ENCODE measurements at places on chromosomes 1 and 21.
A peak's percentile ranks its signal among the peaks of the same experiment; 100 is the strongest.

GRCh38 chr1:91805311-91805801 lies 80.6 kb downstream of the TGFBR3 start:
- no peak for DNase-seq

DNA sequence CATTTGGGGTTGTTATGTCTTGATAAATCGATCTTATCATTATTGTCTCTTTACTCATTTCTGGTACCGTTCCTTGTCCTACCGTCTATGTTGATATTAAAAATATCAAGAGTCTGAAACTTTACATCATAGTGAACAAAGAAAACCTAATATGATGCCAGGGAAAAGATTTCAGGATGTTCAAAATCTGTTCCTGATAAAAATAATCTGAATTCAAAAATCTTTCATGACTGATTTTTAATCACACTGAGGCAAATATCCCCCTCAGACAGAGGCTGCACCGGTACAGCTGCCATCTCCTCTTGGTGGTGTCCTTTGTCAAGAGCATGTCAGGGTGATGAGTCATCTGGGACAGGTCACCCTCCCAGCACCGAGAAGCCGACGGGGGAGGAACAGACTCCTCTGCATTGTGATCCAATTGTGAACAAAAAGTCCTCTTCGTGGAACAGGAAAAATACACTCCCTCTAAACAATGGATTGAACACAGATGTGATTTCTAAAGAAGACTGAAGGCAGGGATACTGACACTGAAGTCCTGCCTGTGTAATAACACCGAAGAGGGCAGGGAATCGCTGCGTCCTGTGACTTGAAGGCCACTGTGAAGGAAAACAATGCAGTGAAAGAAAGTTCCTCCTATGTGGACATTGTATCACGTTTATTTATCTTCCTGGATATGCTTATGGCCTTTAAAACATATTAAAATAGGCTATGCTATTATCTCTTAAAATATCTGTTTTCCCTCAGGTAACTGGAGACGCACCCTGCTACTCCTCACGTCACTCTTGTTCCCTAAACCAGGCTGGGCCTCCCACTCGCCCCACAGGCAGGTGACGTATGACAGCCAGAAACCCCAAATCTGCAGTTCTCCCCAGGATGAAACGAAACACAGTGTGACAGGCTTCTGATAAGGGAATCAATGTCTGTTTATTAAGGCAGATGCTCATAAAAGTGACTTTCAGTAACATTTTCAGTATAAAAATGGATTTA lies 4.3 kb upstream of the SPATC1L start:
- DNase-seq = peak; percentile 57

- DNase-seq = no peak
Observed at GRCh38 chr1:27318596-27318995, 3.4 kb upstream of the TMEM222 start.

- DNase-seq = no peak
Observed at GRCh38 chr1:51842261-51842660, 36.3 kb downstream of the NRDC start.

GRCh38 chr1:5586629-5587028 lies 405.6 kb downstream of the NPHP4 start:
- peak; percentile 2 for DNase-seq

DNA sequence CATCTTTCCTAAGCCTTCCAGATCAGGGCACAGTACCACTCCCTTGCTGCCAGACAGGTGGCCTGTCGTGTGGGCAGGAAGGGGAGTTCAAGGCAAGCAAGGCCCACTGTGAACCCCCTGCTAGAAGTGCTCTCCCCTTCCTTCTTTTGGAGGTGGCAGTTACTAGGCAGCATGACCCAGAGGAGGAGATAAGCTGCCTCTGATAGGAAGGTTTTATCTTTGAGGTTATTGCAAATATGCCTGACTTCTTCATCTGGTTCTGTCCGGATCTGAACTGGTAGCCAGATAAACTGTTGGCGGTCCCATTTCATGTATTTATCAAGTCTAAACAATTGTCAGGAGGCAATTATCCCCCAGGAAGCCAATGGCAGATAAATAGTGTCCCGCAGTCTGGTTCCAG lies 198.2 kb upstream of the LMO4 start:
- DNase-seq = no peak

GRCh38 chr1:145994391-145995120 lies 1.8 kb downstream of the TXNIP start:
- DNase-seq = no peak

GRCh38 chr1:200668514-200669313 lies 993 bp downstream of the DDX59 start:
- no peak for DNase-seq

DNA sequence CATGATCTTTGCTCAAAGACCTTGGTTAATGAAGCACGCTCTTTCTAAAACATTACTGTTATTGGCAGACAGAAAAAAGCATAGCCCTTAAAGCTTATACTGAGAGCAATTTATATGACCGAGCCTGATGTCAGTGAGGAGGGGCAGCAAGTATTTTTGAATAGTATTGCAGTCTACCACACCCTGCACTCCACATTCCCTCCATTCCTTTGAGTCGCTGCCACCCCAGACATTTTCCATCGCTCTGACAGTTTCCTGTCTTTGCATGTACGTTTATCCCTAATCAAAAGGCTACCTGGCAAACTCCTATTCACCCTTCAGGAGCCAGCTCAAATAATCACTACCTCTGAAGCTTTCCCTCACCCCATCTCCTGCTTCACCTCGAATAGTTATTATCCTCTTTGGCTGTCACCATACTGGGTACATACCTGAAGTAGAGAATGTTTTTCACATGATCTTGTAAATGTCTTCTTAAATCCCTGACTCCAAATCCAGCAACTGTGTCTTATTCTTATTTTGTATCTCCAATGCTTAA lies 5.5 kb upstream of the JUN start:
- no peak for DNase-seq

- no peak for DNase-seq
Observed at GRCh38 chr1:158809862-158810261, 21.3 kb upstream of the MNDA start.

- DNase-seq = no peak
Observed at GRCh38 chr1:154469844-154470560, 32.0 kb upstream of the TDRD10 start.

DNA sequence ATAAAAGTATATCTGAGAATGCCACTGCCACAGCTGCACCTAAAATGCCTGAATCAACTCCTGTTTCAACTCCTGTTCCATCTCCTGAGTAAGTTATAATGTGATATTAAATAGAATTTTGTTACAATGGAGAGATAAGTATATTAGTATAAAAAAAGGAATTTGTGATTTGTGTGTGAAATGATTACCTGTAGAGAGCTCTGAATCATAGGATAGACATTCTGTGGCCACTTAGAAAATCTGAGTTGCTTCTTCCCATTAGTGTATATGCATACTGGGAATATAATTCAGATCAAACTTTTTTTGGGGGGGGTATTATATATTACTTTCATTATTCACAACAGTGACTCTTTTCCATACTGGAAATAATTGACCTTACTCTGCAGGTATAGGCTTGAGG lies 52.9 kb downstream of the SUCO start:
- DNase-seq = no peak

- DNase-seq = no peak
Observed at GRCh38 chr1:57674801-57675200, 250.9 kb upstream of the DAB1 start.

DNA sequence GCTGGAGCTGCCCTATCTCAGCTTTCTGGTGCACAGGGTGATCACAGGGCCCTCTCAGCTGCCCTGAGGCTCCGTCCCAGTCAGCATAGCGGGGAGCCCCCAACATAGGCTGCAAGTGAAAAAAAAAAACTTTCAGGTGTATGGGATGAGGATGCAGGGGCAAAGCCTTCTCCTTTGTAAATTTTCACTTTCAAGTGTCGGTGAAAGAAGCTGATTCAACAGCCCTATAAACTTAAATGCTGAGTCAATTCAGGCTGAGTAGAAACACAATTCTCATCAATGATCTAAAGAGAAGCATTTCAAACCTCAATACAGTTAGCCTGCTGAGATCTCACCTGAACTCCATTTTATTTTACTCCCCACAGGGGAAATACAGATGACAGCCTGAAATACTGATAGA lies 171.2 kb downstream of the SEC16B start:
- no peak for DNase-seq

DNA sequence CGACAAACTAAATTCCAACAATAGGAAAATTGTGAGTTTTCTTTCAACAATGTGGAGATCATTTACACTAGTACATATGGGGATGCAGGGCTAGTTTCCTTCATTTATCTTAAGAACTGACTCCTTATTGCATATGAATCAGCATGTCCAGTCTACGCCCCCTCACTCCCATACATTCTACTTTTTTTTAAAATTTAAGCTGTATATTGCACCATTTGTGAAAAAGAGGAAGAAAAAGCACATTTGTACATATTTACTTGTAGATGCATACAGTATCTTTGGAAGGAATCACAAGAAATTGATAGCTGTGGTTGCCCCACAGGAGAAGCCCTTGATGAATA lies 15.9 kb downstream of the VPS26C start:
- DNase-seq = no peak

DNA sequence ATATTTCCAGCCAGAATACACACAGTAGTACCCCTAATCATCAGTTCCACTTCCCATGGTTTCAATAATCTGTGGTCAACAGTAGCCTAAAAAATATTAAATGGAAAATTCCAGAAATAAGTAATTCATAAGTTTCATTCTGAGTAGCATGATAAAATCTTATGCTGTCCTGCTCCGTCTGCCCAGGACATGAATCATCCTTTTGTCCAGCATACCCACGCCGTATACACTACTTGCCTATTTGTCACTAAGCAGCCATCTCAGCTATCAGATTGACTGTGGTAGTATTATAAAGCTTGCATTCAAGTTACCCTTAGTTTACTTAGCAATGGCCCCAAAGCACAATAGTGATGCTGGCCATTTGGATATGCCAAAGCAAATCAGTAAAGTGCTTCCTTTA lies 118.7 kb downstream of the SLC5A9 start:
- DNase-seq = no peak

DNA sequence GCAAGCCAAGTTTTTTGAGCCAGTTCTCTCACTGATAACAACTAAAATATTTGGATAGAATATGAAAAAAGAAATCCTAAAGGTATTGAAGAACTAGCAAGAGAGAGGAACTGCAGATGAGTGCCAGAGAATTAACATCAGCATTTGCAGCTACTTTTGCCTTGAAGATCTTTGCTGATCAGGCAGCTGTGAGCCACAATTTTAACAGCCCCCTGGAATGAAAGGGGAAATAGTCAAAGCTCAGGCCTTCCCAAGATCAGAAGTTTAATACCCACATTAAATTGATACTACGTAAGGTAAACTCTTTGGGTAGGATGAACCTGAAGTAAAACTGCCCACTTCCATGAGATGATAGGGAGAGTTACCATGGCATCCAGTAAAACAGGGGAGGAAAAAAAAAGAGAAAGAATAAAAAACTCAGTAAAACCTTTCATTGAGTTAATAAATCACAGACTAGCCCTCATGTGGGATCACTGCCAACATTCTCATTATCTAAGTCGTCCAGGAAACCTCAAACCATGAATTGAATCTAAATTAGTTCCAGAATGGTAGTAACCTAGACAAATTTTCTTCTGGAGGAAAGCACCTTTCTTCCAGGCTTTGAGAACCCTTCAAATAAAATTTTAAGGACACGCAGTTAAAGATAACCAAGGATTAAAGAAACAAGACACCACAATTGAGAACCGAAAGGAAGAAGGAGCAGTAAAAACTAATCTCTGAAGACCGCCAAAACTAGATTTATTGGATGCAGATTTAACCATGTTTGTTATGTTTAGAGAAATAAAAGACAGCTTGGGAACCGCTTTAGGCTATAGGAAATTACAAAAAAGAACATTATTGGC lies 28.3 kb downstream of the SCP2 start:
- DNase-seq = no peak

DNA sequence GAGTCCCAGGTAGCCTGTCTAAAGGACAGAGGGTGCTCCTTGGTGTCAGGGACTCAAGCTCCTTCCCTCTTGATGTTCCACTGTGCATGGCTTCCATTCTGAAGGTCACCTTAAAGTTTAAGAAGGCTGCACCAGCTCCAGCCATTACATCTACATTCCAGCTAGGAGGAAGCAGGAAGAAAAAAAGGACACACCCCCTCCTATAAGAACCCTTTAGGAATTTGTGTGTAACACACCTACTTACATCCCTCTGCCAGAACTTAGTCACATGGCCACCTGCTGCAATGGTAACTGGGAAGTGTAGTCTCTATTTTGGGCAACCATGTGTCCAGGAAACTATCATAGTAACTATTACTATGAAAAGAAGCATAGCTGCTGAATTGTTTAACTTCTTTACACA lies 161.6 kb upstream of the KLHDC7A start:
- no peak for DNase-seq

- DNase-seq = no peak
Observed at GRCh38 chr1:85279458-85280080, 3.1 kb upstream of the BCL10 start.

DNA sequence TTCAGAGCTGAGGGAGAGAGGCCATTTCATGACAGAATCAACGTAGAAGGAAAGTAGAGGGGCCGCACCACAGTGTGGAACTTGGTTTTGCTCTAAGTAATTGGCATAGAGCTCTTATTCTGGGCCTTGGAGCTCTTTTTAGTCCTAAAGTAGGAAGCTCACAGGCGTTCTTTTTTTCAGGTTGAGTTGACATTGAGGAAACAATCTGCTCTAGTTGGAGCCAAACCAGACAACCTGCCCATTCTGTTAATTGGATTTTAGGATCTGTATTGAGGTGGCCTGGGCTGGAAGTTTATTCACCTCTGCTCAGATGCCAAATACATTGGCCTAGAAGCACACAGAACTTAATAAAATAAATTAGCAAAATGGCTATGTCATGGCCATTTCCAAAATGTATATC lies 1093.9 kb downstream of the ADGRL2 start:
- no peak for DNase-seq

GRCh38 chr1:37691497-37692077 lies 729 bp upstream of the CDCA8 start:
- DNase-seq = peak; percentile 21

- peak; percentile 89 for DNase-seq
Observed at GRCh38 chr1:228487336-228488124, at the start of gene RNF187. Gene RNF187, plus strand, starts transcription at chr1:228487382.

GRCh38 chr1:20821466-20821865 lies 34.4 kb upstream of the HP1BP3 start:
- no peak for DNase-seq

DNA sequence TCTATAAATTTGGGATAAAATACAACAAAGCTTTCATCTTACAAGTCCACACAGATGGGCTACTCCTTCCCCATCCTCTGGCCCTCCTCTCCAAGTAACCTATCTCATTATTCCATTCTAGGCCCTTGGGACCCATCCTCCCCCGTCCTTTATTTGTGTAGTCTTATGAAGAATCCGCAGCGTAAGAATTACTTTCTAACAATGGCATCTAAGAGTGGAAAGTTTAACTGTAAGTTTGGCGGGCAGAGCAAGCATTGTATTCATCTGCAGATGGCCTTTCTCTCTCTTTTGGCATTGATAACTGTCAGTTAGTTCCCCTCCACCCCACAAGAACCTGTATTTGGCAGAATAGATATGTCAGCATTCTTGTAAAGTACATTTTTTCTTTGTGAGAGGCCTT lies 91.9 kb upstream of the TSPAN2 start:
- no peak for DNase-seq

- DNase-seq = no peak
Observed at GRCh38 chr1:68355614-68356013, 94.1 kb downstream of the RPE65 start.

- no peak for DNase-seq
Observed at GRCh38 chr1:229637746-229638145, 11.7 kb downstream of the URB2 start.
